ENCODE measurements at places on chromosomes 6 and 20. TPM values are rescaled to one million over a fixed set of nuclear protein-coding genes. Genes with fewer than 3 reads are reported as not detected.

KCNG1 gene
- 45.9 TPM for total RNA-seq

GRCh38 chr6:20704325-20705025, 170.2 kb downstream of the CDKAL1 start:
- H3K4me3 ChIP-seq, result no peak overlapping the region
- no peaks in the 10 kb centered on the region for H3K36me3 ChIP-seq
- no peak overlapping the region for H3K27ac ChIP-seq

DNA sequence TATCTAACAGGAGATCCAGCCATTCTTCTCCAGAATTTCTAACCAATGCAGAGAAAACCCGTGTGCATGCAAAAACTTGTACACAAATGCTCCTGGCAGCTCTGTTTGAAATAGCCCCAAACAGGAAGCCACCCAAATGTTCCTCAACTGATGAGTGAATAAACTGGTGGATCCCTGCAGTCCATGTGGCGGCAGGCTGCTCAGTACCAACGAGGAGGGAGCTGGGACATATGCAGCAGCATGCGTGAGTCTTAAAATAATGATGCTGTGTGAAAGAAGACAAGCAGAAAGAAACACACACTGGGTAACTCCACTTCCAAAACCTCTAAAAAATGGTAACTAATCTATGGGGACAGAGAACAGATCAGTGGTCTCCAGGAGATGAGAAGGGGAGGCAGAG, 542.1 kb upstream of the AGPAT4 start:
- no peak for DNase-seq
- H3K27me3 ChIP-seq, result no peaks in the 10 kb centered on the region
- no peak overlapping the region for H3K4me3 ChIP-seq
- no peak overlapping the region for H3K27ac ChIP-seq
- H3K36me3 ChIP-seq, result no peaks in the 10 kb centered on the region

TOX2 gene
- not detected for total RNA-seq

- DNase-seq, result no peak
- H3K27me3 ChIP-seq, result no peaks in the 10 kb centered on the region
- H3K4me1 ChIP-seq, result no peaks in the 10 kb centered on the region
- H3K4me3 ChIP-seq, result no peak overlapping the region
- H3K36me3 ChIP-seq, result no peaks in the 10 kb centered on the region
Observed at GRCh38 chr6:20084411-20084810, 127.9 kb downstream of the MBOAT1 start.

GRCh38 chr6:162817196-162817595, 89.4 kb downstream of the PACRG start:
- H3K27ac ChIP-seq, result no peak overlapping the region
- H3K36me3 ChIP-seq, result no peaks in the 10 kb centered on the region
- no peak for DNase-seq
- no peaks in the 10 kb centered on the region for H3K27me3 ChIP-seq
- H3K4me1 ChIP-seq, result no peaks in the 10 kb centered on the region

DNA sequence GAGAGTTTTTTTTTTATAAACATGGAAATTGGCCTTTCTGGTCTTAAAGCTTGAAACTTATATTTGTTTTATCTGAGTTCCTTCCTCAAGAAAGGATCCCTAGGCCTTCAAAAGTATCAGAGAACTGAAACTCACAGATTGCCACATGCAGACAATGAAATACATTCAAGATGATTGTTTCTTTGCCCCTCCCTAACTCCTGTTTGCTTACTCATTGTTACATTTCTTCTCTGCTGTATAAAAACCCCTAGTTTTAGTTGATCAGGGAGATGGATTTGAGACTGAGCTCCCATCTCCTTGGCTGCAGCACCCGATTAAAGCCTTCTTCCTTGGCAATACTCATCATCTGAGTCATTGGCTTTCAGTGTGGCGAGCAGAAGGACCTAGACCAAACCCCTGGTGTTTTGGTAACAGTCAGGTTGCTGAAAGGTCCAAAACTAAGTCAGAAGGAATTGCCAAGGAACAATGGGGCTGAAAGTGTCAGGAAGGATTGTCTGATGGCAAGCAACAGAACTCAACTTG, 132.3 kb upstream of the SULF2 start:
- H3K27ac ChIP-seq, result no peak overlapping the region
- no peak overlapping the region for H3K4me3 ChIP-seq
- no peak for DNase-seq
- no peaks in the 10 kb centered on the region for H3K27me3 ChIP-seq
- peaks cover 6% of the 10 kb centered on the region for H3K4me1 ChIP-seq

DNA sequence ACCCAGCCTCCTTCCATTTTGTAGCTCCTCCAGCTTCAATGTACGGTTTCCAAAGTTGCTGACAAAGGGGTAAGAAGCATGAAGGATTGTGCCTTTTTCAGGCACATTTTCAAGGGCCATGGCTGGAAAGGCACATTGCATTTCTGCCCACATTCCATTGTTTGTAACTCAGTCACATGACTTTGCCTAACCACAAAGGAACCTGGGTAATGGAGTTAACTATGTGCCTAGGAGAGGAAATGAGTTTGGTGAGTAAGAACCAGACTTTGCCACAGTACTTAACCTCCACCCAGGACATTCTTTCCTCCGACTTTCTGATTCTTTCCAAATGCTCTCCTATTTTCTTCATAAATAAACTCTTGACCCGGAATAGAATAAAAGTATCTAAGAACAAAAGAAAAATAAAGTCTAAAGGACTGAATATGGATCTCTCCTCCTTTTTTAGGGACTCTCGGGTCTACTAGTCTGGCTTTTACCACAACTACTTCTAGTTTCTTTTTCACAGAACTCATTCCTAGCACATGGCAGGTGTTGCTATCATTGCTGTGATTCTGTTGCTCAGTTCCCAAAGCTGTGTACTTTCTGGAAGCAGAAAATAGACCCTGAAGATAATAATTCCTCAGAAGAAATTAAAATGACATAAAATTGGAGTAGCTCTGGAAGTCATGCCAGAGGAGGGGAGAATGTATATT, 81.5 kb upstream of the ISM1 start:
- H3K27ac ChIP-seq, result no peak overlapping the region
- peak; percentile 19 for DNase-seq

GJA10 gene
- not detected for total RNA-seq

KCNK16 gene
- not detected for total RNA-seq

DNA sequence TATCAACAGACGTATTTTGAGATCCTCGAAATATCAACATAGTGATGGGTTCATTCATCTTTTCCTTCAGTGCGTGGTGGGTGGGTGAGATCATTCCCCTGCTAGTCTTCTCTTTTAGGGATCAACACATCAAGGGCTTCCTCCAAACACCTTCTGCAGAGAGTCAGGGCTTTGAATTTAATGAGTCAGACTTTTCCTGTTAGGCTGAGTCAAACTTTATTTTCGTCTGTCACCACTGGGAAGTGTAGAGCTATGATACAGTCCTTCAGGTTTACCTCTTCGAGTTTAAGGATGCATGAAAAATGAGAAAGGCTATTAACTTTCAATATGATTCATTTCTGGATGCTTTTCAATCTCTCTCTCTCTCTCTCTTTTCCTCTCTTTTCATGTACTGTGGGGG, 189.1 kb downstream of the BMP2 start:
- H3K4me3 ChIP-seq, result no peak overlapping the region
- peak; percentile 65 for DNase-seq
- no peaks in the 10 kb centered on the region for H3K4me1 ChIP-seq
- no peak overlapping the region for H3K27ac ChIP-seq
- H3K27me3 ChIP-seq, result no peaks in the 10 kb centered on the region

DNA sequence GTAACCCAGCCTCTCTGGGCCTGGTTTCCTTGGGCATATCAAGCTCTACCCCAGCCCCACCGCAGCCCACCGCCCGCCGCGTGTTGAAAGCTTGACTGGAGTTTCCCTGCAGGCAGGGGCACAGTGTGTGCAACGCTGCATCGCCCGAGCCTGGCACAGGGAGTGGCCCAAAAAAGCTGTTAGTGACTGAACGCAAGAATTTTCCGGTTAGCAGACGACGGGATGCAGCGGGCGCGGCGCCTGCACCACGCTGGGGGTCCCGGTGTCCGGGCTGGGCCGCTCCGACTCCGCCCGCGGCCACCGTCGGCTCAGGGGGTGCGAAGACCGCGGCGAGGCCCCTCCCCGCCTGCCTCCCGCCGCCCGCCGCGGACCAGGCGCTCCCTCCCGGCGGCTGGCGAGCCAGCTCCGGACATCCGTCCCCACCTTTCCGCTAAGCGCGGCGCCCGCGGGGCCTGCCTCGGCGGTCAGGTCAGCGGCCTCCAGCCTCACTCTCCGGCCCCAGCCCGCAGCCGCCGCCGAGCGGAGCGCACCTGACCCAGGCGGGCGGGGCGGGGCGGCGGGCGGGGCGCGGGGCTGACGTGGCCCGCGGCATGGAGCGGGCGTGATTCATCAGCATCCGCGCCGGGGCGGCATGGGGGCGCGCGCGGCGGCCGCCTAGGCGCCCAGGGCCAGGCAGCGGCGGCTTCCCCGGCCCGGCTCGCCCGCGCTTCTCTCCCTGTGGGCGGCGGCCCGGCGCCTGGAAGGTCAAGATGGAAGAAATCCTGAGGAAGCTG, at the start of gene ARFGEF3:
Gene ARFGEF3 (plus strand): TSS at position 602 of the 773 bp plus-strand sequence. CDS start 148 bp downstream, at position 750.
- peaks cover 43% of the 10 kb centered on the region for H3K27me3 ChIP-seq
- peak within 1 kb of the TSS; percentile 69 for H3K4me3 ChIP-seq
- peak; percentile 5 for DNase-seq
- no peak within 1 kb of the TSS for H3K27ac ChIP-seq

DNA sequence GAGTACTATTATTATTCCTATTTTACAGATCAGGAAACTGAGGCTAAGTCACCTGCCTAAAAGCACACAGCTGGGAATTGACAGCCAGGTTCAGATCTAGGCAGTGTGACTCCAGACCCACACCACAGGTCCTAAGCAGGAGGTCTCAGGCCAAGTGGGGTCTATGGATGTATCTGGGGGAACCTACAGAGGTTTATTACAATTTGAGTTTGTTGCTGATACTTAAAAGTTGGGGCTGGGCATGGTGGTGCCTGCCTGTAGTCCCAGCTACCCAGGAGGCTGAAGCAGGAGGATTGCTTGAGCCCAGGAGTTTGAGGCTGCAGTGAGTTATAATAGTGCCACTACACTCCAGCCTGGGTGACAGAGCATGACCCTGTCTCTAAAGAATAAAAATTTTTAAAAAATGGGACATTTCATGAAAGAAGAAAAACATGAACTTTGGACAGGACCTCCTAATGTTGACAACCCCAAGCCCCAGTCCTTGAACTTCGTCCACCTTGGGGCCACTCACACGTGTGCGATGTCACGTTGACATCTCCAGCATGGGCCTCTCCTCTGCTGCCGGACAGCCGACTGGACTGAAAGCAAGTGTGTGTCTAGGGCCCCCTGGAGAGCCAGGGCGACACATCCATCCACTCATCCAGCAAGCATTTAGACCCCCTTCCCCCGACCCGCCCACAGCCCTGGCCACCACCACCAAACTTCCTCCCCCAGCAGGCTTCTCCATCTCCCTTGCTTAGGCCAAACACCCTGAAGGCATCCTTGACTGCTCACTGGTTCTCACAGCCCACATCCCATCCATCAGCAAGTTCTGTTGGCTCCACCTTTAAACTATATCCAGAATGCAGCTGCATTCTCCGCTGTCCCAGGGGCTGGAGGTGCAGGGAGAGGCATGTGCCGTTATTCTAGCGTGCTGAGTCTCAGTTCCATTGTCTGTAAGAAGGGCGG, 40.0 kb downstream of the NOL4L start:
- peak; percentile 13 for DNase-seq
- H3K27me3 ChIP-seq, result peaks cover 3% of the 10 kb centered on the region
- H3K27ac ChIP-seq, result no peak overlapping the region

DNA sequence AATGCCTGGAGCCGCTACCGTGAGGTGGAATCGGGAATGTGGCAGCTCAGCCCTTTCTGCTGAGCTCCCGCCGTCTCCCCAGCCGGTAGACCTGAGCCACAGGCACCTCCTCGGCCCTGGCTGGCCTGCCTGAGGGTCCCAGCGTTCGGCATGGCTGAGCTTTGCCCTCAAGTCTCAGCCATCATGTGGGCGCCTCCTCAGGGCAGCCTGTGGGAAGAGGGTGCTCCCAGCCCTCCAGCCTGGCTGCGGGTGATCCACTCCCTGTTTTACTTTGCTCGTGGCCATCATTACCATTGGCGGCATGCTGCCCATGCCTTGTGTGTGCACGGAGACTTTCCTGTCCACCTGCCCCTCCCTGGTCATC, 329.7 kb downstream of the CDH4 start:
- H3K27ac ChIP-seq, result no peak overlapping the region
- no peaks in the 10 kb centered on the region for H3K27me3 ChIP-seq
- no peak for DNase-seq
- H3K4me1 ChIP-seq, result no peaks in the 10 kb centered on the region
- no peaks in the 10 kb centered on the region for H3K36me3 ChIP-seq
- H3K4me3 ChIP-seq, result no peak overlapping the region

DNA sequence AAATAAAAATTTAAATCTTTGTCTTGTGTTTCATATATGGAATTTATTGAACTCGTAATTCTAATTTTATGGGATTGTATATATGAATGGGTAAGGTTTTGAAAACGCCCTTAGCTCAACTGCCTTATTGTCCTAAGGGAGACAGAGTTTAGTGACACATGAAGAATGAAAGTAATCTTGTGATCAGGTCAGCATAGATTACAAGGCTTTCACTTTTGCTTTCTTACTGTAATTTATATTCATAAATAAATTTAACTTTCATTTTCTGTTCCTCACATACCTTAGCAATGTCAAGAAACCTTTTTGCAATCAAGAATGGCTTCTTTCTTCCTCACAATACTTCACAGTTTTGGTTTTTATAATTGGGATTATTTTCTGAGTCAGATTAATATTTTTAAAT, 14.4 kb downstream of the KPNA5 start:
- H3K4me1 ChIP-seq, result no peaks in the 10 kb centered on the region
- H3K36me3 ChIP-seq, result peaks cover 6% of the 10 kb centered on the region
- no peak overlapping the region for H3K4me3 ChIP-seq
- DNase-seq, result no peak
- no peak overlapping the region for H3K27ac ChIP-seq
- no peaks in the 10 kb centered on the region for H3K27me3 ChIP-seq

PGC gene
- total RNA-seq, result not detected

DNA sequence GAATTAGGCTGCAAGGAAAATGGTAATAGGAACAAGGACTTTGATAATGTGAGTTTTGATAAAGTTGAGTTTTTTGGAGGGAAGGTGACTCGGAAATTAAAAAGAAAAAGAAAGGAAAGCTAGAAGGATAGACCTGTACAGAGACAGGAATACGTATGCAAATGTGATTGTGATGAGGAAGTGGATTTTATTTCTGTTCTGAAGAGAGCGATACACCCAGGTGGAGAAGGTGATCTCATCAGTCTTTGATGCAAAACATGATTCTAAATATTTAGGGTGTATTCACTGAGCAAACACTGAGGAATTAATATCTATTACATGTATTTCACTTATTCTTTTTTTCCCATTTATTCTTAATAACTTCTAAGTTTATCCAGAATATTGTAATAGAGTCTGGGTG, 9.2 kb upstream of the PLEKHG1 start:
- peaks cover 7% of the 10 kb centered on the region for H3K27me3 ChIP-seq
- H3K4me3 ChIP-seq, result no peak overlapping the region
- no peaks in the 10 kb centered on the region for H3K4me1 ChIP-seq
- no peak for DNase-seq

Measured in astrocyte (in vitro differentiated cells and primary cell).